ENCODE measurements at places on chromosomes 12 and 14.

DNA sequence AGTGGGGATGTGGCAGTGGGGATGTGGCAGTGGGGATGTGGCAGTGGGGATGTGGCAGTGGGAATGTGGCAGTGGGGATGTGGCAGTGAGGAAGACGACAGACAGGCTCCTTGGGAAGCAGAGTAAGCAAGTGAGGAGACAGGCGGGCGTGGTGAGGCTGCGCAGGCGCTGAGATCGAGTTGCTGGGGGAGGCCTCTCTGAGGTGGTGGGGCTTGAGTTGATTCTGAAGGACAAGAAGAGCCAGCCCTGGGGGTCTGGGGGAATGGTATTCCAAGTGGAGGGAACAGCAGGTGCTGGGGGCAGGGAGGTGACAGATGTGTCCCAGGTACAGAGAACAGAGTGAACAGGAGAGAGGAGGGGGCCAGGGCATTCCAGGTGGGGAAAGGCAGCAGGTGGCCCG lies 33.8 kb upstream of the TSPAN9 start:
- no peak for DNase-seq

GRCh38 chr12:46678426-46678825 lies 147.4 kb downstream of the SLC38A4 start:
- no peak for DNase-seq

- no peak for DNase-seq
These were observed 292.3 kb downstream of the DAD1 start for GRCh38 chr14:22296722-22297121.

DNA sequence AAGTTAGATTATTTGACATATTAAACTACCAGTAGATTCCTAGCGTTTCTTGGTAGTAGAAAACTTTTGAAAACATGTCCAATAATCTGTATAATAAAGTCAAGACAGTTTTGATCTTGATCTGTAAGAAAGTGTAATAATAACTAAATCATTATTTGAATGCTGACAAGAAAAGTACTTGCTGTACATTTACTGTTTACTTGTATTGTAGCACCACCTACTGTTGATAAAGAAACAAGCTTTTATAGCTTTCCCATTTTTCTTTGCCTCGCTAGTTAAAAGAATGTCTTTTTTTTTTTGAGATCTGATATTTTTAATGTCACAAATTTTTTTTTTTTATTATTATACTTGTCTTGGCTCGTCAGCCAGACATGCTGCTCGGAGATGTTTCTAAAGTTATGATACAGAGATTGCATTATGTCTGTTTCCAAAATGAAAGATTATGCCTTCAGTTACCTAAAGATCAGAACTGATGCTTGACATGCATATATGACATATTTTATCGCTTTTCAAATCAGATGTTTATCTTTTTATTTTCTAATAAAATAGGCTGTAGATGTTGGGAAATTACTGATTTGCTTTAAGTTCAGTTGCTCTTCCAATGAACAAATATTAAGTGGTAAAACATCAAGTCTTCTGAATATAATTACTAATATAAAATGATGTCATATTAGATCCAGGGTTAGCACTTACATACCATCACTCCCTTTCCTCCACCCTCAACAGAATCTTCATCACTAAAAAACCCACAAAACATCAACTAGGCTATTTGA lies 140.5 kb downstream of the AKAP6 start:
- no peak for DNase-seq

DNA sequence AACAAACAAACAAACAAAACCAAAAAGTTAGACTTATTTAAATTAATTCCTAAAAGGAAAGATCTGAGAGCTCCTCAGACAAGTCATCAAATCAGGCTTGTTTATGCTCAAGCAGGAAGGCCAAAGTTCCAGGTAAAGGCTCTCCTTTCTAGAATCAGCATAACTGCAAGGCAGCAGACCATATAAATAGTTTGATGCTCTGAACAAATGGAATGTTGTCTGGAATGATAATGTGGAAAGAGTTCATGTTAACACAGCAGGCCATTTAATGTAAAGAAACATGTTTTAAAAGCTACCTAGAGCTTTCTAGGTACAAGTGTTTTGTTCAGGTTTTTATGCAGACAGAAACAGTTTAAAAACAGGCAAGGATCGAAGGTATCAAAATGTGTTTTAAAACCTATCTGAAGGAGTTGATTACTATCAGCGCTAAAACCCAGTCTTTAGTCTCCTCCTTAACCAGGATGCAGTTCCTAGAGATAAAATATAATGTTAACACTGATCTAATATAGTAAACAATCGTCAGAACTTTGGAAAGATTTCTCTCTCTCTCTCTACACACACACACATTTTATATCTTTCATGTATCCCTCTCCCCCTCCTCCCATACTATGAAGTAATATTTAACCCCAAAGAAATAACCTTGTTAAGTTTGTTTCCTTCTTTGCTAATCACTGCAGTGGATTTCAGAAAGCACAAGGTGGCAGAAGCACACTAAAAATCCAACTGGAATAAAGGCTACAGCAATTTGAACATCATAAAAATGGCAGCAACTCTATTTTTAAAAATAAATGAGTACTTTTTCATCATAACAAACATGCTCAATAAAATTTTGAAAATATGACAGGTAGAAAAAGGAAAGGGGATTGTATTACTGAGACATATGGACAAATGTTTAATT lies 135.5 kb downstream of the PAWR start:
- DNase-seq: no peak

- no peak for DNase-seq
These were observed 179.6 kb downstream of the TMX1 start for GRCh38 chr14:51419685-51420084.

- DNase-seq: no peak
These were observed 781 bp downstream of the ADGRD1 start for GRCh38 chr12:130954544-130954831.

DNA sequence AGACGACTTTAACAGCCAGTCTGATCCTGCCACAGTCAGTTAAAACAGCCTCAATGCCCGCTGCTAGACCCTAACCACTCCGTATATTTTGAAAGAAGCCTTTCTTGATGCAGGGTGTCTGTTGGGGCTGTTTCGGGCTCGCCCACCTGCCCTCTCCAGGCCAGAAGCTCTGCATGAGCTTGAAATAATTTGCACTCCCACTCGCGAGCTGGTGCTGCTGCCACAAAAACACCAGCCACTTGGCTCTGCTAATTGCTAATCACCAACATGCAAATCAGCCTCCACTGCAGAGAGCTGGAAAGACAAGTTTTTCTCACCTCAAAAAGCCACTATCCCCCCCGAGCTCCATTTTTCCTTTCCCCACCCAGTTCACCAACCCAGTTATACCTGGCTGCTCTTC lies 15.5 kb downstream of the BAZ2A start:
- no peak for DNase-seq

GRCh38 chr14:104855532-104856090 lies 9.5 kb upstream of the CEP170B start:
- DNase-seq: no peak

- no peak for DNase-seq
These were observed 294.1 kb downstream of the SEC23A start for GRCh38 chr14:38808734-38809455.

DNA sequence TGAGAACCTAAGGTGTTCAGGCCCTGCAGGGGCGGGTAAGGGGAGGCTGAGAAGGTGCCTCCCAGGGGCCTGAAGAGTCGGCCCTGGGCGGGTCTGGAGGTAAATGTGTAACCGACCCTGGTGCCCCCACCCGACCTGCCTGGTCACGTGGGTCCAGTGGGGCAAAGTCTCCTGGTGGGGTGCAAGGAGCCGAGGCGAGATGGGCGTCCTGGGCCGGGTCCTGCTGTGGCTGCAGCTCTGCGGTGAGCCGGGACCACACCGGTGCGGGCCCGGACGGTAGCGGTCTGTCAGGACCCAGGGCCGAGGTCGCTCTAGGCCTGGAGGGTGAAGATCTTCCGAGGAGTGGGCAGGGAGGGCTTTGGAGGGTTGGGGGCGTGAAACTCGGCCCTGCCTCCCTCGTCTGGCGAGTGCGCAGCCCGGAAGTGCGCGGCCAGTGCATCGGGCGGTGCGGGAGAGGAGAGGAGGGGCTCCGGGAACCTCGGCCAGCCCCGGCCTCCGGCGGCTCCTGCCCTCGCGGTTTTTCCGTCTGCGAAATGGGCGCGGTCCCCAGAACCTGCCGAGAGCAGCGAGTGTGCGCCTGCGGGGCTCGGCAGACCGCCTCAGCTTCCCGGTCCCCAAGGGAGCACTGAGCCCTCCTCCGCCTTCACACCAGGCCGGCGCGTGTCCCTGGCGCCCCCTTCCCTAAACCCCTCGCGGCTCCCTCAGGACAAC lies at the start of gene AMN:
Gene AMN, plus strand, starts transcription at position 174 of the 711 bp plus-strand sequence. Its CDS starts 26 bp downstream, at position 200.
- DNase-seq: no peak

DNA sequence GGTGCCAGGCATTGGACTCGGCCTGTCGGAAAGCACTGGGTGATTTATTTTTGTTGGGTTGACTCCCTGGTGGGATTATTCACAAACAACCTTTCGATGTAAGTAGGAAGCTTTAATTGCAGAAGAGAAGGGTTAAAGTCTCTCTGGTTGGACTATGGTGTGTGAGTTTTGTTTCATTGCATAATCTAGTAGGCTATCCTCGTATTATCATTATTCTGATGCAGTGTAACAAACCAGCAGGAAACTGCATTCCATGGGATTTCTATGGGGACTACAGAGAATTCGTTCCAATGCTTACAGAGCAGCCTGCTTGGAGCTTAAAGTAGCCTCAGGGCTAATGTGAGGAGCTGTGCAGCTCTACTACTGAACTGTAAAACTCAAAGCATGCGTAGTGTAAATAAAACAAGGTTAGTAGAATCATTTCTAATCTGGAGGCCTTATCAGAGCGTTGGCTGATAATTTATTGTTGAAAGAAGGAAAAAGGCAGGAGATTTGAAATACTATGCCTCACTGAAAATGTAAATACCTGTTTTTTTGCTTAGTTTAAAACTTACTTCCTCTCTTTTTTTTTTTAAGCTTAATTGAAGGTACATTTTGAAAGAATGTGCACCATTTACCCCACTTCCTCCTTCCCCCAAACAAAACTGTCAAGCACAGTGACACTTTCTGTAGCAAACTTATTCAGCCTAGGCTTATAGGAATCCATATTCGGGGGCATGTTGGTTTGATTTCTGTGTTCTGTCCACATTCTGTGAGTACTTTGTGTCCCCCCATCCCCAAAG lies 226.7 kb downstream of the NPAS3 start:
- no peak for DNase-seq

- DNase-seq: no peak
These were observed 12.1 kb downstream of the BHLHE41 start for GRCh38 chr12:26112703-26113147.

DNA sequence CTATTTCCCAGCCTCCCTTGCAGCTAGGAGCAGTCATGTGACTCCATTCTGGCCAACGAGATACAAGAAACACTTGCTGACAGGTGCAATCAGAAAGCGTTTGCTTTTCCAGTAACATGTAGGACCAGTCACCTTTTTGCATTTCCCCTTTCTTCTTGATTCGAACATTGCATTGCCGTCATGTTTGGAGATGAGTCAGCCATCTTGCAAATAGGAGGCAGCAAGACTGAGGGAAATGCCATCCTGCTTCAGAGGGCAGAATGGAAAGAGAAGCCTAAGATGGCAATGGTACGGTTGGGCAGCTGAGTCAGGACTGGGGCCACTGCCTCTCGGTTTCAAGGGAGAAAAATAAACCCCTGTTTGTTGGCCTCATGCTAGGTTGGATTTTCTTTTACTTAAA lies 34.5 kb upstream of the GPR132 start:
- no peak for DNase-seq

DNA sequence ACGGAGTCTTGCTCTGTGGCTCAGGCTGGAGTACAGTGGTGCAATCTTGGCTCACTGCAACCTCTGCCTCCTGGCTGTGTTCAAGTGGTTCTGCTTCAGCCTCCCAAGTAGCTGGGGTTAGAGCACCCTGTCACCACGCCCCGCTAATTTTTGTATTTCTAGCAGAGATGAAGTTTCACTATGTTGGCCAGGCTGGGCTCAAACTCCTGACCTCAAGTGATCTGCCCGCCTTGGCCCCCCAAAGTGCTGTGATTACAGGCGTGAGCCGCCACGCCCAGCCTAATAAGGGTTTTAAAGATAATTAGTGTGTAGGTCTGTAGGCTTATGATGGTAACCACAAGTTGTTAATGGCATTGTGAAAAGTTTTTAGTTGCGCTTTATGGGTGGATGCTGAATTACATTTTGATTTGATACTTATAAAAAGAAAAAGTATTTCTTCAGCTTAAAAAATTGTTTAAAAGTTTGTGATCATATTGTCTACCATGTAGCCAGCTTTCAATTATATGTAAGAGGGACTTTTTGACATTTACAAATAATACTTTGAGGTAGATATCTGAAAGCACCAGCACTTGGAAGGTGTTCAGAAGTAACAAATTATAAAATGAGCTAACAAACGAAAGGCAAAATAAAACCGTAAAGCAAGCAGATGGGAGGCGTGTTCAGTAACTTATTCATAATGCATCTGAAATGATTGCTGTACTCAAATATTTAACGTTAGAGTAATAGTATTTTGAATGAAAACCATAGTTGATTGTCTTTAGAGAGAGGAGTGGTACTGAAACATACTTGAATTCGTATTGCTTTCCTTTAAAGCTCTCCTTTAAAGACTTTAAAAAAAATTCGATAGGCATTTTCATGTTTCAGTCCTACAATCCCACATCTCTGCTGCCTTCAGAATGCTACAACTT lies 37.1 kb downstream of the MDM2 start:
- DNase-seq: no peak

DNA sequence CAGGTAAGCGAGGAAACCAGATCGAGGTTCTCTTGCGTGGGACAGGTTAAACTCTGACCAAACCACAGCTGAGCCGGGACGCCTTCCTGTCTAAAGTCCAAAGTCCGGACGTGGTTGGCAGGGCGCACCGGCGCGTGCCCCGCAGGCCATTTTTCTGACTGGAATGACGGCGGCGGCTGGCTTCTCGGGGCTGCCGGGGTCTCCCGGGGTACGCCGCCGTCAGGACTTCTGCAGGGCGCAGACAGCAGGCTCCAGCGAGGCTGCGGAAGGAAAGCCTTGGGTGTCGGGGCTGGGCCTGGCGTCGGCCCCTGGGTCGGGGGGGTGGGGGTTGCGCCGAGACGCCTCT lies 32.8 kb downstream of the MIA2 start:
- DNase-seq: no peak

DNA sequence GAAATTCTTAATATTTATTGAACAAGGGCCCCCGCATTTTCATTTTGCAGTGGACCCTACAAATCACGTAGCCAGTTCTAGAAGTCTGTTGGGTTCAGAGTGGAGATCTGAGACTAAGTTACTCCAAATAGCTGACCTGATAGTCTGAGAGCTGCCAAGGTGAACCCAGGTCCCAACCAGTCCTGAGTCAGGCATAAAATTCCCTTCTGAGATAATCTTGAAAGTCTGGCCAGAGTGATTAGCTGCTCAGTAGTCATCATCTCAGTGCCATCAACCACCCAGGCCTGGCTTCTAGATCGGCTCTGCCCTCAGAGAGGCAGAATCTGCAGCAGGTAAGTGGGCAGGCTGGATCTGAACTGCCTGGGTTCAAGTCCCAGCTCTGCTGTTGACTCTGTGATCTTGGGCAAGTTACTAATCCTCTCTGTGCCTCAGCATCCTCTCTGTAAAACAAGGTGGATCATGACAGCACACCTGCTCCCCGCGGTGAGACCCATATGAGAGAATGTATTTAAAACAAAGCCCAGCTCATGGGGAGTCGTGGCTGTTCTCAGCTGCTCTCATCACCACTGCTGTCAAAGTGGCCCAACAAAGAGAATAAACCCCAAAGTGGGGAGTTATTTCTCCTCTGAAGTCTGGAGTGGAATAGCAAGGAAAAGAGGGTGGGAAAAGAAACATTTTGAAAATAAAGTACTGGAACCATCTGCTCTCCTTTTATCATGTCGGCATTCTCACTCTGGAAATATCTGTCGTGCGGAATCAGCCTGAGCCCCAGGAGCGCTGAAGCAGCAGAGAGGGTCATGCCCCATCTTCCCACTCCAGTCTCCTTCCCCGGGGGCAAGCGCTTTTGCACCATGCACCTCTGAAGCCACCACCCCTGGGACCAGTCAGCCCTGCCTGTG lies 193.3 kb downstream of the DPF3 start:
- DNase-seq: no peak

All from glutamatergic neuron (in vitro differentiated cells).